Fibroblast of gingiva (primary cell): ENCODE measurements at places on chromosomes 5 and 9.

- no peak for DNase-seq
Observed at GRCh38 chr5:79105868-79106267, 5.7 kb upstream of the BHMT start.

DNA sequence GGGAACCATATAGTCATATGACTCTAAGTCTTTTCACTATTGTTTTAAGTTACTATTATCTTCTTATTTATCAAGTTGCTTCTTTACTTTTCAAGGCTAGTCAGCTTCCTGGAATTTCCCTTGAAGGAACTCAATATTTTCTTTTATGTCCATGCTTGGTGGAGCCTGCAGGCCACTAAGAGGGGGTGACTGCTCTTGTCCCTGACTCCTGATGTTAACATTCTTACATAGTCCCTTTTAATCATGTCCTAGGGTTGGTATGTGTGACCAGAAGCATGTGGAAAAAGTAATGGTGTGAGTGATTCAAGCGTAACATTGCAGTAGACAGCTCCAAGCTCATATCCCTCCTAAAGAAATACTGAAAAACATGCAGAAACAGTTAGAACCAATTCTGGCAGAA is 1536.2 kb upstream of the CDH9 start:
- DNase-seq = no peak

- no peak for DNase-seq
Observed at GRCh38 chr5:135997673-135998335, 31.0 kb upstream of the TGFBI start.

DNA sequence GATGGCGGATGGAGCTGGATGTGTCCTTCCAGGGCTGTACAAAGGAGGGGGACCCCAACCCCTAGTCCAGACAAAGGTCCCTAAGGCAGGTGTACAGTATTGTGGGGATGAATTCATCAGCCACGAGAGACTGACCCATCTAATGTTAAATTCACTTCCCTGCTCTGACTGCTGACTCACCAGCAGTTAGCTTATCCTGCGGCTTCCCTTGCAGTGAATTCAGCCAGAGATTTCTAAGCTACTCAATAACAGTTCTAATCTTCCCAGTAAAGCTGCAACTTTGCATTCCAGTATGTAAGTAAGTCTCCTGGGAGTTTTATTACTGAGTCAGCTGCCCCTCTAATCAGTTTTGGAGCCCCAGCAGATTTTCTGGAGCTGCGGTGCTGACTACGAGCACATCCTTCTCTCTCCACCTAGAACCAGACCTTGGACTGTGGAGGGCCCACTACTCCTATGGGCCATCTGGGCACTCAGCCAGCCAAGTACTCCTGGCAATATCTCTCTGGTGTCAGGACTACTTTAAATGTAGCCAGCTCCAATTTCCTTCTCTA is 16.1 kb downstream of the B4GALT1 start:
- DNase-seq = peak; percentile 94
